ENCODE measurements at places on chromosomes 7 and 10.

- DNase-seq, result no peak
These were observed 281.8 kb upstream of the HGF start for GRCh38 chr7:82051601-82052000.

DNA sequence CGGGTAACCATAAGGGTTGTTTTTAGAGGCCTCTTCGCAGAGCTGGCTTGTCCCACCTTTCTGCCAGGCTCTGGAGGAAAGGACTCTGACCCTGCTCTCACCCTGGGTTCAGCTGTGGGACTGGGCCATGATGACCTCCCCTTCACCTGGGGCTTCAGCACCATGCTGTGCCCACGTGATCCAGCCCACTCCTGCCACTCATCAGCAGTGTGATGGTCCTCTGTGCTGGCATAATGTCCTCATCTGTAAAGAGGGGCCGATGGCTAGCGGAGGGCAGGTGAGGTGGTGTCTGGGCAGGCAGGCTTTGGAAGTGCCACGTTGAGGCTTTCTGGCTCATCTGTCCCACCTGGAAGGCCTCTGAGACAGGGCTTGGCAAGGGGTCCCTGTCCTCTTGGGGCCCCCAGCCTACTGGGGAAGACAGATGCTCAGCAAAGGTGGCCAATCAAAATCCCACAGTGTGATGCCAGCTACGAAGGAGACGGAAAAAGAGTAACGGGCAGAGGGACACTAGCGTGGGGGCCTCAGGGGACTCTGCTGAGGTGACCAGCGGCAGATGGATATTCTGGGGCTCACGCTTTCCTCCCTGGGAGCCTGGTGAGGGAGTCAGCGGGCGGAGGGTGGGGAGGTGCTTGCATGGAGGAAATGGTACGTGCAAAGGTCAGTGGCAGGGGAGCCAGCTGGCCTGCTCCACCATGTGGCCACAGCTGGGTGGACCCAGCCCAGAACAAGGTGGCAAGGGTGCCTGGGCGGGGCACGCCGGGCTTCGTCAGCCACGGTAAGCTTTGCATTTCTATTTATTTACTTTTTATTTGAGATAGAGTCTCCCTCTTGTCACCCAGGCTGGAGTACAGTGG lies 5.4 kb downstream of the LRWD1 start:
- no peak for DNase-seq

- no peak for DNase-seq
These were observed 84.6 kb downstream of the VPS50 start for GRCh38 chr7:93316730-93317129.

GRCh38 chr10:128062331-128062880 lies 63.8 kb downstream of the MKI67 start:
- no peak for DNase-seq

GRCh38 chr10:49296382-49296781 lies 2.6 kb upstream of the C10orf71 start:
- DNase-seq, result no peak

DNA sequence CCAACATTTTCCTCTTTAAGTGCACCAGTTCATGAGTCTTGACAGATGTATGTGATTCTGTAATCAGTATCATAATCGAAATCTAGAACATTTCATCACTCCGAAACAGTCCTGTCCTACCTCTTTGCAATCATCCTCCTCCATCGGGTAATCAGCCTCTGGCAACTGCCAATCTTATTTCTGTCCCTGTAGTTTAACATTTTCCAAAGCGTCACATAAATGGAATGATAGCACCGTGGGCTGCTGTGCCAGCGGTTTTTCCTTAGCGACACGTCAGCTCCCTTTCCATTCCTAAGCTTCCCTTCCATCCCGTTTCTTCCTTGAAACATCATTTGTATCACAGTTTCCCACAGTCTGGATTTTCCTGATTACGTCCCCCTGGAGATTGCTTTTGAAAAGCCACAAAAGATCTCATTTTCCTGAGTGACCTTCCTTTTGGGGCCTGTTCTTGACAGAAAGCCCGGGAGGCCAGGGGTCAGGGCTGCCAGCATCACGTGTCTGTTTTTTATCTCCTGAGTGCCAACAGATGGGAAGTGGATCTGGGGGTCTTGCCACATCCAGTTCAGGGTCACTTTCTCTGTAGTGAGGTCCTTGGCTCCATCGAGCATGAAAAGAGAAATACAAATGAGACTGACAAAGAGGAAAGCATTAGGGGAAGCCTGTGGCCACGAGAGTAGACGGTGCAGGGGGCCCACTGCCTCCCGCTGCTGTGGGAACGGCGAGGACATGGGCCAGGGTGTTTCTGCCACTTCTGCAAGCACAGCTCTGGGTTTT lies 31.6 kb downstream of the TMEM120A start:
- peak; percentile 84 for DNase-seq

DNA sequence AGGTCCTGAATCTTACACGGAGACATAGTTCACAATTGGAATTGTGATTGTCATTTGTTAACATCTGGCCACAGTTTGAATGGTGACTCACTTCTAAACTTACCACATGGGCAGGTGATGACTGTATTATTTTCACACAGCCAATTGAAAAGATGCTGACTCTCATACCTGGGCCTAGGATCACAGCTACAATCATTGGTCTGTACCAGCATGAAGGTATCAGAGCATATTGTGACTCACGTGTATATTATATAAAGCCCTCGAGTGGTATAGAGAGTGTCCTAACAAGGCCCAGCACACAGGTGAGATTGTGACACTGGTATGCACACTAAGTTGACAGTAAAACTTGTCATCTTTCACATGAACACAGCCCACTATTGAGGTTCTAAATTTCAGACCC lies 9.4 kb upstream of the ZNF107 start:
- DNase-seq, result no peak

- no peak for DNase-seq
These were observed 48.7 kb upstream of the UBN2 start for GRCh38 chr7:139182363-139182762.

GRCh38 chr10:31757831-31758230 lies 170.8 kb downstream of the ARHGAP12 start:
- DNase-seq, result no peak

GRCh38 chr10:70834021-70834420 lies 18.3 kb downstream of the SGPL1 start:
- no peak for DNase-seq

DNA sequence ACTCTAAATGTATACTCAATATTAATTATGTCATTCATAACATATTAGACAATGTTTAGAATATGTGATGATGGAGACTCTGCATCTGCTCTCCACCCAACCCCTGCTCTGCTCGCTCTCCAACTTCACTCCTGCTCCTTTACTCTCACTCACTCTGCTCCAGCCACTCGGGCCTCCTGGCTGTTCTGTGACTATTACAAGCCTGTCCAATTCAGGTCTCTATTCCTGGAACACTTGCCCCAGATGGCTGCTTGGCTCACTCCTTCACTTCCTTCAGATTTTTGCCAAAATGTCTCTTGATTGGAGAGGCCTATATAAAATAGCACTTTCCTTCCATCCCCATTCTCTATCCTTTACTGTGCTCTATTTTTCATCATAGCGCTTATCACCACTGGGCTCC lies 84.8 kb downstream of the HBP1 start:
- DNase-seq, result no peak

GRCh38 chr7:3892157-3892556 lies 591.1 kb downstream of the SDK1 start:
- DNase-seq, result no peak

DNA sequence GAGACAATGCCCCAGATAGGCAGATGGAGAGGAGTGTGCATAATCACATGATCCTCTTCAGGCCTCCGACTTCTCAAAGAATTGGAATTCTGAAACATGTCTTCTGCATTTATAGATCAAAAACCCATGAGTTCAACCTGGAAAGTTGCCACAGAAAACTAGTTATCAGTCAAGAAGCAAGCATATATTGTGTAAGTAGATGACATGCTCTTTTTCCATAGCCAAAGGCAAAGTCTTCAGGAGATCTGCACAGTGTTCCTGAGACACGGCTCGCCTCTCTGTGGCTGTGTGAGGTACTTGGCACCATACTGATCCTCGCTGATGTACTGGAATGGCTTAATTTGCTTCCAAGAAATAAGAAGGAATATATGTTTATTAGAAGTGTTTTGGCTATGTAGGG lies 213.5 kb upstream of the MKI67 start:
- no peak for DNase-seq

DNA sequence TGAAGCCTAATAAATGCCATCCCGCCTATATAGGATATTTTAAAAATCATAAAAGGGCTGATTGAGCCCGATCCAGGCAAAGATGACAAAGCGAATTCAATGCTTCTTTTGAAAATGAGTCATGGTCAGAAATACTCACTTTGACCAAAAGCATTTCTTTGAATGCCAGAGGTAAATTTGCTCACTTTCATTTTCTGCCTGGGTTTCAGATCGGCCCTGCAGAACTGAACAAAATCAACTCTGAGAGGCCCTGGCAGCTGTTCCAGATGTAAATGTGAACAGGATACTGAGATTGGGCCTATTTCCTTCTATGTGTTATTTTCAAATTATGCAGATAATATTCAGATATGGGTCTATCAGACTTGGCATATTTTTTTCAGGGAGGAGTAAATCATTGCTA lies 114.8 kb upstream of the ARID5B start:
- peak; percentile 75 for DNase-seq

DNA sequence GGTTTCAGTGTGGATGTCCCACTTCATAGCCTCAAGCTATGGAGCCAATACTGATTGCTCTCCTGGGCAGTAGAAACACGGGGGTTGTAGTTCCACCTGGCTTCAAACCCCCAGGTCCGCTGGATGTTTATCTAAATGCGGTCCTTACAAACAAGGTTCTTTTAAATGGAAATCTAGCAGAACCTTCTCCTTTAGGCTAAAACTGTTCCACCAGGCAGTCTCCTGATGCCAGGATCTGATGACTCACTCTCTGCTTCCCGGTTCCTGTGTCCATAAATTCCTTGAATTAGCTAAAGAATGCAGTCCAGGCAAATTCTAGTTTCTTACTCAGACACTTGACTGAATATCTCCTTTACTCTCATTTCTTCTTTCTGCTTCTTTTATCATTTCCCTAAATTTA lies 108.4 kb upstream of the FAM3C start:
- peak; percentile 82 for DNase-seq
